Liver (tissue), 10 donors: ENCODE measurements at places on chromosomes 7 and 10.

DNA sequence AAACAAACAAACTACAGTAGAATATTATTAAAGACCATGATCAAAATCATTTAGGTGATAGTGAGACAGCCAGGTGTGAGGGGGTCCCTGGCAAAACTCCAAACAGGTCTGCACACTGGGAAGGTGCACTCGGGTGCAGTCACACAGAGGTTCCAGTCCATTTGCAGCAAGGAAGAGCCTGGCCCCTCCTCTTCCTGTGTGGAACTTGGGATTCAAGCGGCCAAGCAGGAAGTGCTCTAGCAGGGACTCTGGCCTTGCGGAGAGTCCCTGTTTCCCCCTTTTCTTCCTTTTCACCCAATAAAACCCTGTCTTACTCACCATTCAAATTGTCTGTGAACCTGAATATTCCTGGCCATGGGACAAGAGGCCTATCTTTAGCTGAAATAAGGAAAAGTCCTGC is 181.8 kb downstream of the LRRTM3 start:
- DNase-seq: no peak

DNA sequence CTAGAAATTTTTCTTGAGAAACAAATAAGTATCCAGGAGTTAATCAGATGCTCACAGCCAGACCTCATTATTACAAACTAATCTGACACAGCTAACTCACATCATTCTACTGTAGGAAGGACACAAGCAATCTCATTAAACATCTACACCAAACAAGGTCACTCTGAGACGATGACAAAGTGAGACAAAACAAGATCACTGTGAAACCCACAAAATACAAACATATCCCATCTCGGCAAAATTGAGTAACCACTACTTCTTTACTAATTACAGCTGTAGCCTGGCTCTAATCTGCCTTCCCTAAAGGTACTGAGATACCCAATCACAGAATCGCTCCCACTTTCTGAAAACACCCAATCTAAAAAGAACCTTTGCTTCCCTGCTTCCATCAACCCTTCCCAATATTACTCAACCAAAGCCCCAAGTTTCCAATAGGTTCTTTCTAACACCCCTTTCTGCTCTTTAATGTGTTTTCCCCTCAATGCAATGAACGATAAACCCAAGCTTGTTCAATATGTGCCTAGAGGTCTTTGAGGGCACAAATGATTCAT is 26.9 kb downstream of the CCDC6 start:
- no peak for DNase-seq

DNA sequence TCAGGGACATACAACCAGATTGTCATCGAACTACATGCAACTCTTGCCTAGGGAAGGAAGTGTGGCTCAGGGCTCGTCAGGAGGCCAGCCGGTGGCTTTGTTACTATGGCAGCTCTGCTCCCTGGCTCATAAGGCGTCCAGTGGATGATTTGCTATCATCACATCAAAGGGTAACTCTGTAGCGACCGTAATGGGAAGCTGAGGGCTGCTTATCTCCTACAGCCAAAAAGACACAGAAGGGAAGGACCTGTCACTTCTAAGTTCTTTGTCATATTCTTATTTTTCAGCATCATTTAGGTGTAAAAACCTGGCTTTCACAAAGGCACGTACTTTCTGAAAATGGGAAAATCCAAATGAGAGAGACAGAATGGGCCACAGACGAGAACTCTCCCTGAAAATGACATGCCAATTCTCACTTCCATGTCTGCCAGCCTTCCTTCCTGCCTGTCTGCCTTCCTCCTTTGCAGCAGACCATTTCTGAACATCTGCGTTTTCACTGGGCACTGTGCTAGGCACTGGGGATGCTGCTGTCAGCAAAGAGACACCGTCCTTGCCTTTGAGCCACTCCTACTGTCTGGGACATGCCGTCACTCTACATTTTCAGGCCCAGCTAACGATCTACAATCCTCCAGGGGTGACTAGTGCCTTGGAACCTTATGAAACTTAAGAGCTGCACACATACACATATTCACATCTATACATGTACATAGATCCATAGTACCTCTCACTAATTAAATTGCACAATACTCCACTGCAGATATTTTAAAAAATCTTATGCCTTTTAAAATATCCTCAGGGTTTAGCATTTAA is 26.9 kb downstream of the ENKUR start:
- DNase-seq: no peak

- no peak for DNase-seq
Observed at GRCh38 chr7:155587486-155587885, 41.1 kb upstream of the CNPY1 start.

DNA sequence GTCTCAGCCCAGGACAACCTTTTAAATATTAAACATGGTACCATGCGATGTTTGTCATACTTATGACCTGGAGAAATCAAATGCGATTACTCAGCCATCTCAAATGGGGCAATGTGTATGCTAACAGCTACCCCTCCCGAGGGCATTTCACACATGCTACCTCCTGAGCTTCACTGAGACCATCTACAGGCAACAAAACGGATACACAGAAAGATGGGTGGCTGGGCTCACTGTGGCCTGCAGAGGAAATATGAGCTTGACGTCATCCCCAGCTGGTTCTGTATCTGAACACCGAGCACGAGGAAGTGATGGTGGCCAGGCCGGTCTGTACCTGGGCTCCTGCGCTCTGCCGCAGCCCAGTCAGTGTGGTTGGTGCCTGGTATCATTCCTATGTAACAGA is 374.3 kb downstream of the RPS24 start:
- no peak for DNase-seq

DNA sequence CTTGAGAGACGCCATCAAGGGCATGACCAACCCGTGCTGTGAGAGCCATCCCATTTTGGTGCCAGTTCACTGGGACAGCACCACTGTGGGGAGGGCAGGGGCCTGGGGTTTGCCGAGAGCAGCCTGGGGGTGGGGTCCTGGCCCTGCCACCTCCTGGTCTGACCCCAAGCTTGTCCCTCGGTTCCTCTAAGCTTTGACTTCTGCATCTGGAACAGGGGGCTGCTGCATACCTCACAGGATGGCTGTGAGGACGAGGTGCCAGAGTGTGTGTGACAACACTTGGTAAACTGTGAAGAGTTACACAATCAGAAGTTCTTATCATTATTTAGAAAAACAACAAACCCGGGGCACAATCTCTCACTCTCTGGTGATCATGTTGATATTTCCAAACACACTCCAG is 89.9 kb downstream of the CRTAC1 start:
- DNase-seq: no peak

DNA sequence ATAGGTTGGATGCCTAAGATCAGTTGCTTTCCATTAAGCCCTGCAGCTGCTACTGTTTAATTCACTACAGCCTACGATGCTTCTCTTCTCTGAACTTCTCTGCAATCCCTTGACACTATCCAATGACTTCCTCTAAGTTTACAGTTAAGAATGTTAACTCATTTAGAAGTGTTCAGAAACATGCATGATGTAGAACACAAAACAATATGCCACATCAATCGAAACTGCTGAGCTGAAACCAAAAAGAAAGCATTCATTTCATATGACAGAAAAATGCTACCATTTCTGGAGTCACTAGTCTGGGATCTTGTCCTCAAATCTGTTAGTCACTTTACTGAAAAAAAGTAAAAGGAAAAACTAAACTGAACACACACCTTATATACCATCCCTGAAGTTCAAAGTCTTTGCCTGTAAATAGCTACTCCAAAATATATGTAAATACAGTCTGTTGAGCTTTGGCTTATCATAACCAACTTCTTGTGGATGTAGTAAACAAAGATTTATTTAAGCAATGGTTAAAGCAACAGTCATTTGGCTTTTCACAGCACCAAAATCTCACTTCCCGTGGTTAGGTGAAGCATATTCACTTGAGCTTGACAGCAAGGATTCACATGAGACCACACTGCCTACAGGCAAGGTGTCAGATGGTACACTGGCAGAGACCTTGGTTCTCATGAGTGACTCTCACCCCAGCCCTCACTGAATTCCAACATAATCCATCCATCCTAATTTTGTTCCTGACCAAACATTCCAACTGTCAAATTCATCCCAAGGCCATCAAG is 187.0 kb downstream of the PPP1R17 start:
- no peak for DNase-seq

DNA sequence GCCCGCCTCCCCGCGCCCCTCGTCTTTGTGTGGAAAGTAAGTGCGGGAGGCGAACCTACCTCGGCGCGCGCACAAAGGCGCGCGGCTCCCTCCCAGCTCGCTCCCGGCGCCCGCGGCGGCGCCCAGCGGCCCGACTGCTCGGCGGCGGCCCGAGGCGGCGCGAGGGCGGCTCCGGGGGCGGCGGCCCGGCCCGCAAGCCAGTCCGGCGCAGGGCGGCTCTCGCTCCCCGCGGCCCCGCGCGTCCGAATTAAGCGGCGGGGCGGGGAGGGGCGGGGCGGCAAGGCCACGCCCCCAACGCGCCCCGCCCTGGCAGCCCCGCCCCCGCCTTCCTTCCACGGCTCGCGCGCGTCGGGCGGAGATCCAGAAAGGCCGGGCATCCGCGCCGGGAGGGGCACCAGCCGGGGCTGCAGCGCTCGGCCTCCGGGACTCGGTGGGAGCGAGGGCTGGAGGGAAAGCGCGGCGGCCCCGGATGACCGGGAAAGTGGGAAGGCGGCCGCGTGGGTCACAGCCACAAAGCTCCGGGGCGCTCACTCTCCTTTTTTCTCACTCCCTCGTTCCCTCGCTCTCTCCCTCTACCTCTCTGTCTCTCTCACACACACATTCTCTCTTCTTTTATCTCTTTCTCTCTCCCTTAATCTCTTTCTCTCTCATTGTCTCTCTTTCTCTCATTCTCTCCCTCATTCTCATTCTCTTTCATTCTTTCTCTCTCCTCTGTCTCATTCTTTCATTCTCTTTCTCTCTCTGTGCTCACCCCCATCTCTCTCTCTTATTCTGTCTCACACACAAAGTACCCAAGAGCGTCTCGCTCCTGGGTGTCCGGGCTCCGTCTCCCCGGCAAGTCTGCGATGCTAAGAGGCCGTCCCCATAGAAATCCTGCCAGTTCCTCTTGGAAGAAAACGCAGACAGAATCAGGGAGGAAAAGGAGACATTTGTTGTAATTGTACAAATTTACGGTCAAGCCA is 170.2 kb downstream of the FAM107B start:
- peak; percentile 83 for DNase-seq
